Common myeloid progenitor, CD34-positive (primary cell): ENCODE measurements at places on chromosomes 6 and 20.
A peak's percentile ranks its signal among the peaks of the same experiment; 100 is the strongest.

DNA sequence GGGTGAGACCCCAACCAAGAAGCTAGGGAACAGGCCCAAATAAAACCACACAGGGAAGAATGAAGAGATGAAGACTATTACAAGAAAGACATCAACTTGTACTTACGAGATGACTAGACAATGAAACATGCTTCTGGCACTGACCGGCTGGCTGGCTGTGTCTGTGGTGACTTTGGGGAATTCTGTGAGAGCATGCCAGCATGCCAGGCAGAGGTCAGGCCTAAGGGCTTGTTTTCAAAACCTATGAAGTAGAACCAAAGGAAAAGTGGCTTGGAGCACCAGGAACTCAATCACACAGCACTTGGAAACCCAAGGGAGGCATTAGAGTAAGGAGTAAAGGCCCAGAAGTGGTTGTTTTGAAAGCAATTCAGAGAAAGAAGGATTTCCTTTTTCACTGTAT is 28.4 kb upstream of the GSTA3 start:
- peaks cover 2% of the 10 kb centered on the region for H3K27me3 ChIP-seq
- peaks cover 6% of the 10 kb centered on the region for H3K4me1 ChIP-seq
- H3K27ac ChIP-seq, result no peak overlapping the region

GRCh38 chr20:595330-596308 is 14.5 kb downstream of the TCF15 start:
- no peak overlapping the region for H3K4me3 ChIP-seq
- no peaks in the 10 kb centered on the region for H3K27me3 ChIP-seq
- H3K36me3 ChIP-seq, result no peaks in the 10 kb centered on the region
- H3K27ac ChIP-seq, result no peak overlapping the region
- peak; percentile 78 for DNase-seq

DNA sequence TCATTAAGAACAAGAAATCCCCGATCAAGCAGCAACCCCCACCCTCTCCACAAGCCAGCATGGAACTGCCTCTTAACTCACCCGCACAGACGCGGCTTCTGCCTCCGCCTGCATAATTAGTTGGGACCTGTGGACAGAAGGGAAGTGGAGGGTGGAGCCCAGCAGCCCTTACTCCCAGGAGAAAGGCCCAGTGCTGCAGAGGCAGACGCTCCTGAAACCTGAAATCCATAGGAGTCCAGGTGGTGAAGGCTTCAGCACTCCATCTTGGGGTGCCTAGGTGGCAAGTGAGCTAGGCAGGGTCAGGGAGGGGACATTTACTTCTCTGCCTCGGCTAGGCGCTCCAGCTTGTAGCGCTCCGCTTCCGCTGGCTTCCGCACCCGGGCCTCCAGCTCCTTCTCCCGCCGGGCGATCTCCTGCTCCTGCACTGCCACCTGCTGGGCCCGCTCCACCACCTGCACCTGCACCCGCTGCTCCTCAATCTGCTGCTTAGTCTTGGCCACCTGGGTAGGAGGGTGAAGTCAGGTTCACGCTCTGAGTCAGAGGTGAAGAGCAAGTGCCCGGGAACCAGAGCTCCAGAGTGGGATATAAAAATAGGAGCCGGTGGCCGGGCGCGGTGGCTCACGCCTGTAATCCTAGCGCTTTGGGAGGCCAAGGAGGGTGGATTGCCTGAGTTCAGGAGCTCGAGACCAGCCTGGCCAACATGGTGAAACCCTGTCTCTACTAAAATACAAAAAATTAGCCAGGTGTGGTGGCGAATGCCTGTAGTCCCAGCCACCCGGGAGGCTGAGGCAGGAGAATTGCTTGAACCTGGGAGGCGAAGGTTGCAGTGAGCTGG is 10.7 kb downstream of the TUBB start:
- DNase-seq, result peak; percentile 86
- peaks cover 15% of the 10 kb centered on the region for H3K4me1 ChIP-seq
- no peak overlapping the region for H3K27ac ChIP-seq
- H3K27me3 ChIP-seq, result no peaks in the 10 kb centered on the region

- H3K36me3 ChIP-seq, result no peaks in the 10 kb centered on the region
- no peak overlapping the region for H3K4me3 ChIP-seq
- H3K27me3 ChIP-seq, result no peaks in the 10 kb centered on the region
- no peaks in the 10 kb centered on the region for H3K4me1 ChIP-seq
- no peak overlapping the region for H3K27ac ChIP-seq
These were observed 531.6 kb upstream of the HS3ST5 start for GRCh38 chr6:114874410-114874809.

DNA sequence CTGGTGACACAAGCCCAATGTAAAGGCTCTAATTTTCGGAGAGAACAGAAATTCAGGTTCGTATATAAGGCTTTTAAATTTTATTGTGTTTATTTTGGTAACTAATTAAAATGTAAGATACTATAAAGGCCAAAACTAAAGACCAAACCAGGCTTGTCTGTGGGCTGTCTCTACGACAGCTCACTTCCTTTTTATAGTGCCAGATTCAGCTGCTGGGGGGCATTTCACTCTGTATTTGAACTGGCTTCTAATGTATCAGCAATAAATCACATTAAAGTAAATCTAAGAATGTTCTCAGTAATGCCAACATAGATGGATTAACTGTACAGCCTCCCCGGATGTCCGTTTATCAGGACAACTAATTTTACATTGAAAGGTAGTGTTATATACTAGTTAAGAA is 31.1 kb upstream of the STXBP5 start:
- peaks cover 9% of the 10 kb centered on the region for H3K4me1 ChIP-seq
- no peaks in the 10 kb centered on the region for H3K27me3 ChIP-seq
- no peak overlapping the region for H3K27ac ChIP-seq
- no peak overlapping the region for H3K4me3 ChIP-seq

DNA sequence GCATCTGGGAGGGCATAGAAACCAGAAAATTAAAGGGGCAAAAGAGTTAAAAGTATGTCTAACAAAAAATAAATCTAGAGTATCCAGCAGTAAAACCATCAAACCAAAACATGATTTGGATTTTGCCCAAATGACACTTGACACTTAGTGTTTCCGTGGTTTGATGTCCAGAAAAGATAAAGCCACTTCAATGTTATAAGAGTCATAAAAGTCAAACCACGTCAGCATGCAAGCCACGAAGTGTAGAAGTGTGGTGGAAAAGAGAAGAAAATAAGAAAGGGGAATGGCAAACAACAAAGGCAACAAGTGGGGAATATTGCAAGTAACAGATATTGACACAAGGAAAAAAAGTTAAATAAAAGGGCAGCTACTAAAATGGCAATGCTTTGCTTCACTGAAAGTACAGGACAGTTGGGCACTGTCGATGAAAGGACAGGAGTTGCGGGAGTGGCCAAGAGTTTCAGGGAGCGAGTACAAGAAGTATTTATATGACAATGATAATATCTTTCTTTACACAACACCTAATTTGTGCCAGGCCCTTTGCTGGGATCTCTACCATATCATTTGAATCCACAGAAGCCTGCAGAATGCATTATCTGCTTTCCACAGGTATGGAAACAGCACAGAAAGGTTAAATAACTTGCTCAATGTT is 6.3 kb upstream of the HDDC2 start:
- peak; percentile 20 for DNase-seq
- no peaks in the 10 kb centered on the region for H3K4me1 ChIP-seq
- H3K4me3 ChIP-seq, result no peak overlapping the region
- H3K36me3 ChIP-seq, result no peaks in the 10 kb centered on the region
- no peak overlapping the region for H3K27ac ChIP-seq

GRCh38 chr6:18264923-18265377 is 620 bp upstream of the DEK start:
- H3K4me1 ChIP-seq, result peaks cover 12% of the 10 kb centered on the region
- no peaks in the 10 kb centered on the region for H3K27me3 ChIP-seq
- peak overlapping the region; percentile 90 for H3K27ac ChIP-seq
- peak overlapping the region; percentile 73 for H3K4me3 ChIP-seq

DNA sequence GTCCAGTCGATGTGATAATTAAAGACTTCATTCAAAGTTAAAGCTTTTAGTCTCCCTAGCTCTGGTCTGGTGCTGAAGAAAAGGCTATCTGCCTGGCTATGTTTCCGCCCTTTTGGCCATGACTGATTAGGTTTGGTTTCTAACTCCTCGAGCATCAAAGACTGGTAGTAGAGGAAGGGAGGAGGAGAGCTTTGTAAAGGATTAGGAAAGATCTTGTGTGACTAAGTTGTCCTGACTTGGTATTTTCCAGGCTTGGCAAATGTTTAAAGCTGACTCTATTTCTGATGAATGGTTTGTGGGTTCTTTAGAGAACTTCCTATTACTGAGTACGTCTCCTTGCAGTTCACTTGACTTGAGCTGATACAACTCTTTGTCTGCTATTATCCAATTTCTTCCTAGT is 312.9 kb downstream of the GJA1 start:
- no peaks in the 10 kb centered on the region for H3K4me1 ChIP-seq
- H3K36me3 ChIP-seq, result no peaks in the 10 kb centered on the region
- no peak overlapping the region for H3K27ac ChIP-seq

DNA sequence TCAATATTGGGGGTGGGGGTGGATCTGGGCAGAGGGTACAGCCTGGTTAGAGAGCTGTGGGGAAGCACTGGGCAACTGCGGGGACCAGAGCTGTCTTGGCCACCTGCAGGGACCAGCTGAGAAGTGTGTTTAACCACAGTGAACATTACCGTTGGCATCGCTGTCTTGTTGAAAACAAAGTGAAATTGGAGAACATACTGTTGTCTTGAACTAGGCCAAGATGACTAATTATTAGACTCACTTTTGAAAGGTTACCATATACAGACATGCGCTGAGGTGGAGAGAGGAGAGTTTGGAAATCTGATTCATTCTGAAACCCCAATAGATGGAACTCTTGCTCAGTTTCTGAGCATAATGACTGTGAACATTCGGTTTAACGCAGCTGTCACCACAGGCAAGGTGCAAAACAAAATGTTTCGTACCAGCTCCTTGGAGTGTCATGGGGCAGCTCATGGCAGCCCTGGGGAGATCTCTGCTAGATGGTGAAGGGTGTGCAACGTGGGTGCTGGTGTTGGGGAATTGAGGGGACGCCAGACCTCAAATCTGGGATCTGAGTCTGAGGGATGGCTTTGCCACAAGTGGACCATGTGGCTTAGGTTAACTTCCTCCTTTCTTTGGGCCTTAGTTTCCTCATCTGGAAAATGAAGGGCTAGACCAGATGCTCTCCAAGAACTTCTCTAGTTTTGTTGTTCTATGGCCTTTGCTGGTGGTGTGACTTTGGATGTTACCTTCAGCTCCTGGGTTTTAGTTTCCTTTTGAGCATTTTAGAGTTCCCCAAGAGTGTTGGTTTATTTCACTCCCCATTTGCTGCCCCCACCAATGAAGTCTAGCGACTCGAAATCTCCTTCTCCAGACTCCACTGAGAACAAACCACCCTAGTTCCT is 24.6 kb upstream of the GTSF1L start:
- no peaks in the 10 kb centered on the region for H3K36me3 ChIP-seq
- no peaks in the 10 kb centered on the region for H3K27me3 ChIP-seq
- no peak overlapping the region for H3K27ac ChIP-seq
- peak; percentile 41 for DNase-seq
- H3K4me3 ChIP-seq, result no peak overlapping the region
- no peaks in the 10 kb centered on the region for H3K4me1 ChIP-seq

DNA sequence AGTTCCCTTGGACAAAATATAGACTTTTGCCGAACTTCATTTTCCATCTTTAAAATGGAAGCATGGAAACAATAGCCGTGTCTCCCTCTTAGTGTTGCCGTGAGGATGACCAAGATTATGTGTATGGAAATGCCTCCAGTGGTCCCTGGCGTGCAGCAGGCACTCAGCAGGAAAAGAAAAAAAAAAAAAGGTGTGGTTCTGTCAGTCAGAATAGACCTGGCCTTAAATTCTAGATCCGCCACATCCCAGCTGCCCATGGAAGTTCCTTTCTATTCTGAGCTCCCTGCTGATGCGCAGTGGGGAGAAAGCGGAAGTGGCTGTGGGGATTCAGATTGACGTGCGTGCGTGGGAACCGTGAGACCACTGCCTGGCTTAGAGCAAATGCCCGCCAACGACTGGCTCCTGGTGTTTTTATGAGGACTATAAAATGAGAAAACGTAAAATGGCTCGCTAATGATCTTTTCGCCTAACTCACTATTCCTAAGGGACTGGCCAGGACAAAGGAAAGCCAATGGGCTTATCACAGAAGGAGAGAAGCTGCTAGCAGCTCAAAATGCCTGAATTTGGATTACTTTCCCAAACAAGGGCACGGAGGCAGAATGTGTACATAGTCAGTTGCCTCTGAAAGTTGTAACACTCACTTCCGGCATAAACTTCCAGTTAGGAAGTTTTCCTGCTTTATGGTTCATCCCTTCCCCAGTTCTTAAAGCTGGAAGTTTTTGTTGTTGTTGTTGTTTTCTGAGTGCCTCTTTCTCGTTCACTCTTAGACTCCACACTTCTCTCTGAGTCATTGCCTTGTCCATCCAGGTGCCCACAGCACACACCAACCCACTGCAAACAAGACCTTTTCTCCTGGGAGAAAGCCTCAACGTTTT is 11.4 kb upstream of the PDE10A start:
- H3K27ac ChIP-seq, result no peak overlapping the region
- H3K4me1 ChIP-seq, result no peaks in the 10 kb centered on the region
- peak; percentile 27 for DNase-seq
- no peaks in the 10 kb centered on the region for H3K36me3 ChIP-seq
- peaks cover 7% of the 10 kb centered on the region for H3K27me3 ChIP-seq

- H3K4me3 ChIP-seq, result no peak overlapping the region
- no peak overlapping the region for H3K27ac ChIP-seq
- DNase-seq, result peak; percentile 7
- H3K27me3 ChIP-seq, result peaks cover 84% of the 10 kb centered on the region
These were observed 1.2 kb downstream of the ELOVL2 start for GRCh38 chr6:11042750-11043377.

DNA sequence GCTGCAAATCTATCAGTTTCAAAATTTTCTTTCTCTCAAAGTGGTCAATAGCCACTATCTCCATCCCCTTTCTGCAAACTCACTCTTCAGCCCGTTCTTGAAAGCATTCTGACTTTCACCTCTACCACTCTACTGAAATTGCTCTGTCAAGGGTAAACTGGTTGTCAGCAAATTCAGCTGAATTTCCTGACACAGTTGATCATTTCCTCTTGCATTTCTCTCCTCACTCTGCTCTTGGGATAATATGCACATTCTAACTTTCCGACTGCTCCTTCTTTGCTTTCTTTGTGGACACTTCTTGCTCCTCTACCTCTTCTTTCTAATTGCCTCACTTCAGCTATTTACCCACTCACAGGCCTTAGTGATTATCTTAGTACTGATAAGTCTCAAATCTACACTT is 73.7 kb upstream of the TINAG start:
- H3K36me3 ChIP-seq, result no peaks in the 10 kb centered on the region
- H3K27ac ChIP-seq, result no peak overlapping the region
- H3K4me3 ChIP-seq, result no peak overlapping the region
- DNase-seq, result no peak
- no peaks in the 10 kb centered on the region for H3K27me3 ChIP-seq

GRCh38 chr20:588932-589672 is 21.0 kb downstream of the TCF15 start:
- no peak overlapping the region for H3K4me3 ChIP-seq
- no peak overlapping the region for H3K27ac ChIP-seq
- H3K36me3 ChIP-seq, result no peaks in the 10 kb centered on the region
- peak; percentile 25 for DNase-seq
- no peaks in the 10 kb centered on the region for H3K27me3 ChIP-seq
- H3K4me1 ChIP-seq, result peaks cover 2% of the 10 kb centered on the region
